CD4-positive, alpha-beta T cell treated with Interferon alpha-2 for 1 hour (primary cell): ENCODE measurements at places on chromosomes 4 and X.

DNA sequence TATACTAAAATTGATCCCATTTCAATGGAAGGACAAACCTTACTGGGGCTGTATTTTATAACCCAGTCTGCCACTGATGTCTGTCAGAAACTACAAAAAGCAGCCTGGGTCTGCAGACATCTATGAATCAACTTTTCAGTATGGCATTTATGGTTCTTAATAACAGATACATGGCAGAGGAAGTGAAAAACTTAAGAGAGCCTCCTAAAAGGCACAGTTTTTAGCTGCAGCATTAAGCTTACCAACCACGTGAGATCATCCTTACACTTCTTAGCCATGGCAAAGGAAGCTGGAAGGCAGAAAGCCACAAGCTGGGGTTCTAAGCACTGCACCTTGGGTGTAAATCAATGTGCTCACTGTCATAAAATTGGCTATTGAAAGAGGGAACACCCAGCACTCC lies 16.6 kb upstream of the UGT2B17 start:
- no peak for DNase-seq

GRCh38 chr4:120704538-120704937 lies 218.0 kb downstream of the PRDM5 start:
- no peak for DNase-seq

- no peak for DNase-seq
Observed at GRCh38 chr4:987624-988513, 1.0 kb downstream of the IDUA start.

GRCh38 chr4:156766846-156767245 lies 204.8 kb downstream of the PDGFC start:
- no peak for DNase-seq

DNA sequence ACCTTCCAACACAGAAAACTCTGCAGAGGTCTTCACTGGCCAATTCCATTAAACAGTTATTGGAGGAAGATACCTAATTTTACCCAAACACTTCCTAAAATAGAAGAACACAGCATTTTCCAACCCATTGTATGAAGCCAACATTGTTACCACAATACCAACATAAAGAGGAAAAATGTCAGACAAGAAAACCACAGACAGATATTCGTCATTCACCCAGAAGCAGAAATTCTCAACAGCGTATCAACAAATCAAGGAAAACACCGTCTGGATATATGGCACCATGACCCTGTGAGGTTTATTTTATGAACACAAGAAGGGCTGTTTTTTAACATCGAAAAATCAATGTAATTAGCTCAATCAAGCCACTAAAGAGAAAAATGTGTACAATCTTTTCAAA lies 255.6 kb downstream of the ASMT start:
- no peak for DNase-seq

DNA sequence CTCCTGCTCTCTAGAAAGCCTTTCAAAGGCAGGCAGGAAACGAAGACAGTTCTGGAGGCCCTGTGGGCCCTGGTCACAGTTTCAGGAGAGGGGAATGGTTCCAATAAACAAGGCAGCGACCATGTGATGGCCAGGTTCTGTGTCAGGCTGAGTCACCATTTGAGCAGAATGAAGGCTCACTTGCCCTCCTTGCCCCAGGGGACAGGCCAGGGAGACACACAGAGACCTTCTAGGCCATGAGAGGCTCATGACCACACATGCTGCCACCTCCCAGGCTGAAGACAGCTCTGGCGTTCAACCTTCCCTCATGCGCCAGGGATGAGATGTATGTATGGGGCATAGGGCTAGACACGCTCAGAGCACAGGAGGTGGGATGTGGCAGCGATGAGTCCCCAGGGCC lies 22.9 kb upstream of the TRIM2 start:
- DNase-seq: no peak
